ENCODE measurements at places on chromosomes 16 and 17.

DNA sequence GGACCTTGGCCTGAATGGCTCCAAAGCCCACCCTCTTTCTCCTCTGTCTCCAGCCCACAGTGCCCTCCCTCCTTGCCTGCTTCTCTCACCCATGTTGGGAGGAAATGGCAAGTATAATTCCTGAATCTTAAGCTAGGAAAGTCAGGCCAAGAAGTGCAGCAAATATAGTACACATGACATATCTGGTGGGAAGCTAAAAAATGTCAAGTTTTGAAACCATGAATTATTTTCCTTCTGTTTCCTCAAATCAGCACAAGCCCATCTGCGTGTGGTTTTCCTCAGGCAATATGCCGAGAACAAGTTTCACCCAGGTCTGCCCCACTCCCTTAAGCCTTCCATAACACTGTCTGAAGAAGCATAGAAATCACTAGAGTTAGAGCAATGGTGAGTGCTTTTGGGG, 502.8 kb upstream of the CDH11 start:
- DNase-seq, result no peak

GRCh38 chr16:4205971-4206370, 35.9 kb downstream of the SRL start:
- DNase-seq, result no peak

DNA sequence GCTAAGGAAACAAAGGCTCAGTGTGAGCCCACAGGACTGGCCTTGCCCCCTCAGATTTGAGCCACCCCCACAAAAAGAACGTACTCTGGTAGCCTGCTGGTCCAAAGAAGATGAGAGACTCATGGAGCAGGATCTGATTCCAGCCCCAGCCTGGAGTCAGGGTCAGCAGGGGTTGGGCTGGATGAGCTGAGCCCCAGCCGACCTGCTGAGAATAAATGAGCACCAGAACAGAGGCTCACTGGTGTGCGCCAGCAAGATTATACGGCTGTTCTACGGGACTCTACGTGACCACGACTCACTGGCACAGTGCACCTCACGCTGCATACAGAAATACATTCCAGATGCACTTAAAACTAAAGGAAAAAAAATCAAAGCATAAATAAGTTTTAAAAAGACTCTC, 186.0 kb upstream of the RPL38 start:
- DNase-seq, result no peak

- DNase-seq, result no peak
Observed at GRCh38 chr17:64984851-64985521, 65.7 kb upstream of the LRRC37A3 start.

DNA sequence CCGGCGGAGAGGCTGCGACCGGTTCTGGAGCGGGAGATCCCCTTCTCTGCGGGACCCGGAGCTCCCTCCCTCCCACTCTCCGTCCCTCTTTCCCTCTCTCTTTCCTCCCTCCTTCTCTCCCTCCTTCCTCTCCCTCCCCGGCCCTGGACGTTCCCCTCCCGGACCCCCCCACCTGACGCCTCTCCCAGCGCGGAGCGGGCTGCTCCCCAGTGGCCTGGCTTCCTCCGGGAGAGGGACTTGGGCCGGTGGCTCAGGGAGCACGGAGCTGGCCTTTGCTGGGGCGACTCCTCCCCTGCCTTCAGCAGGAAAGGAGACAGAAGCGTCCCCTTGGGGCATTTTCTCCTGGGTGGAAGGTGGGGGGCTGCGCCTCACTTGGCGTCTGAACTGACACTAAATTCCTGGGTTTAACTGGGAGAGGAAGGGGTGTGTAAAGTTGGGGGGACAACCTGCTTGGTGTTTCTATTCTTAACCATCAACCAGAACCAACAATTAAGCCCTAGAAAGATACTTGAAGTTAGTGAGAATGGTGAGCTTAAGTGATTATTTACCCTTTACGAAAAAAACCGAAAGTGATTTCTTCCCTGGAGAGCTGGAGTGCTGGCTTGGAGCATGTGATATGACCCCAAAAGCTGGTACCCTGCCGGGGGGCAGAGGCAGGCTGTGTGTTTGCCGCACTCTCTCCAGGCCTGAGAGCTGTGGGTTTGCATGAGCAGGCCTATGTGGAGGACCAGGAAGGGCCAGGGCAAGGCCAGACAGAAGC, 775 bp downstream of the SPIRE2 start:
- DNase-seq, result no peak

- DNase-seq, result no peak
Observed at GRCh38 chr16:87762071-87762571, 3.7 kb downstream of the KLHDC4 start.

GRCh38 chr17:71163121-71163812, 957.6 kb upstream of the SOX9 start:
- peak; percentile 24 for DNase-seq

DNA sequence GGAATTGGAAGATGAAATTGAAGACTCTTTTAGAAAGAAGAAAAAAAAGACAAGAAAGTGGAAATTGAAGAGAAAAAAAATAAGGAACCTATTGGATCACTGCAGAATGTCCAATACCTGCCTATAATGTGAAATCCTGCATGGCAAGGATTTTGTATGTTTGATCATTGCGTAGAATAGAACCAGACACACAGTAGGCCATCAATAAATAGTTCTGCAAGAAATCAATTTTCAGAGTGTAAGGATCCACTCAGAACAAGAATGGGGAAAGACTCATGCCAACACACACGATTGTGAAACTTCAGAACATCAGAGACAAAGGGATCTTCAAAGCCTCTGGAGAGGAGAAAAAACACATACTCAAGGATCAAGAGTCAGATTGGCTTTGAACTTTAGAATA, 39.7 kb upstream of the DHX40 start:
- no peak for DNase-seq

- DNase-seq, result no peak
Observed at GRCh38 chr16:83808573-83809014, 816 bp downstream of the HSBP1 start.

- no peak for DNase-seq
Observed at GRCh38 chr16:19939553-19939952, 54.9 kb upstream of the GPRC5B start.

DNA sequence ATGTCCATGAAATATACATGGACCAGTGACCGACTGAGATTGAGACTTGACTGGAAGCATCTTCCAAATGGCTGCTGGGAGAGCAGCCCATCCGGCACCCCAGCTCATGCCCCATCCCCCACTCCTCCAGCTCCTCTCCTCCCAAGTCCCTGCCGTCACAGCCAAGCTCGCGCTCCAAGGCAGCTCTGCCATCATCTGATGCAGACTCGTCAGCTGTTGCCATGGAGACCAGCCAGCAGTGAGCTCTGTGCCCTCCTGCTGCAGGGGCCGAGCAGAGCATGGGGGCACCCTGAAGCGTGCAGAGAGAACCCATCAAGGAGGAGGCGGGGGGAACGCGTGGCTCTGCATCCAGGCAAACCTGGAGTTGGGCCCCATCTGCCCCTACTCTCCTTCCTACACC, 74.5 kb upstream of the TNRC6C start:
- DNase-seq, result no peak

DNA sequence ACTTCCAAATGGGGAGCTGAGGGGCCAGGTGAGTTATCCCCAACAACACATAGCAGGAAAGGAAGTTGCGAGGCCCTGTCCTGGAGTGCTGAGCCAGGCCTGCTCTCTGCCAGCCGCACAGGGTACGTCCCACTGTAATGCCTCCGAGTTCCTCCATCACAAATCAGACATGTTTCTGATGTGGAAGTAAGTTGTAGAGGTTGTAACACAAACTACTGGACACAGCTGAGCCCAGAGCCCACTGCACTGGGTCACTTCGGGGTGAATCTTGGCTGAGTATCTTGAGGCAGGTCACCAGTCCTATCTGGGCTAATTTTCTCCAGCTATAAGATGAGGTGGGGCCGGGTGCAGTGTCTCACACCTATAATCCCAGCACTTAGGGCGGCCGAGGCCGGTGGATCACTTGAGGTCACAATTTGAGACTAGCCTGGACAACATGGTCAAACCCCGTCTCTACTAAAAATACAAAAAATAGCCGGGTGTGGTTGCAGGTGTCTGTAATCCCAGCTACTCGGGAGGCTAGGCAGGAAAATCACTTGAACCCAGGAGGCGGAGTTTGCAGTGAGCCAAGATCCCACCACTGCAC, 100.8 kb upstream of the CDH5 start:
- no peak for DNase-seq
